ENCODE measurements at places on chromosomes 13 and 19.
A peak's percentile ranks its signal among the peaks of the same experiment; 100 is the strongest.

DNA sequence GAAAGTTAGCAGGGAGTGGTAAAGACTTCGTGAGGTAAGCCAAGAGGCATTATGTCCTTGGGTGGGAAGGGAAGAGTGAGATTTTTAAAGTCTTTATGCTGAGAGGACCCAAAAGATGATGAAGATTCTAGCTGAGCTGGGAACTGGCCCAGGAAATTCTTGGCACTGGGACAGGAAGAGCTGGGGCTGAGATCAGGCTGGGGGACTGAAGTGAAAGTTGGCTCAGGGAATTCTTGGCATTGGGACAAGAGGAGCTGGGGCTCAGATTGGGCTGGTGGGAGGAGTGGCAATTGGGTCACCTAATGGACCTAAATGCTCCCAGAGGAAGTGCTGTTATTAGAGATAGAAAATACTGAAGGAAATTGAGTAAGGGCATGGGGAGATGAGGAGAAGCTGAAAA lies 8.8 kb downstream of the SCEL start:
- DNase-seq: peak; percentile 33

DNA sequence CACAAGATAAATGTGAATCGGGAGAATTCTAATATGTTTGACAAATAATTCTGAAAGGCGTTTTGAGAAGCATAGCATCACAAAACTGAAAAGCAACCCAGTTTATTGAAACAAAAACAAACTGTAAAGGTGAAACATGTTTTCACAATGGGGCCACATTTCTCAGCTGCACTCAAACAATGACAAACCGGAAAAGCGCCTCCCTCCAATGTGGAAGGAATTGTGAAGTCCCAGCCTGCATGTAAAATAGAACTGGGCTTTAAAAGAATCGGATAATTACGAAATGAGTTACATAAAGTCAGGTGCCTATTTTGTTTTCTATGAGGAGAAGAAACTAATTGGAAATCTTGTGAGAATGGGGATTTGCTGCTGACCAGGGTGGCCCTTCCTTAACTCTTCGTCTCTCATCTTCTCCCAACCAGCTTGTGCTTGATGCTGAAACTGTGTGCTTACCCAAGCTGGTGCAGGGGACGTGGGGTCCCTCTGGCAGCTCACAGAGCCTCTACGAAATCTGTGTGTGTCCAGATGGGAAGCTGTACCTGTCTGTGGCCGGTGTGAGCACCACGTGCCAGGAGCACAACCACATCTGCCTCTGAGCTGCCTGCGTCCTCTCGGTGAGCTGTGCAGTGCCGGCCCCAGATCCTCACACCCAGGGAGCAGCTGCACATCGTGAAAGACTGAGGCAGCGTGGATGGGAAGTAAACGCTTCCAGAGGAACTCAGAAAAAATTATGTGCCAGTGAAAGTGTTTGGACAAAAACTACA lies 109.4 kb downstream of the SACS start:
- DNase-seq: no peak

DNA sequence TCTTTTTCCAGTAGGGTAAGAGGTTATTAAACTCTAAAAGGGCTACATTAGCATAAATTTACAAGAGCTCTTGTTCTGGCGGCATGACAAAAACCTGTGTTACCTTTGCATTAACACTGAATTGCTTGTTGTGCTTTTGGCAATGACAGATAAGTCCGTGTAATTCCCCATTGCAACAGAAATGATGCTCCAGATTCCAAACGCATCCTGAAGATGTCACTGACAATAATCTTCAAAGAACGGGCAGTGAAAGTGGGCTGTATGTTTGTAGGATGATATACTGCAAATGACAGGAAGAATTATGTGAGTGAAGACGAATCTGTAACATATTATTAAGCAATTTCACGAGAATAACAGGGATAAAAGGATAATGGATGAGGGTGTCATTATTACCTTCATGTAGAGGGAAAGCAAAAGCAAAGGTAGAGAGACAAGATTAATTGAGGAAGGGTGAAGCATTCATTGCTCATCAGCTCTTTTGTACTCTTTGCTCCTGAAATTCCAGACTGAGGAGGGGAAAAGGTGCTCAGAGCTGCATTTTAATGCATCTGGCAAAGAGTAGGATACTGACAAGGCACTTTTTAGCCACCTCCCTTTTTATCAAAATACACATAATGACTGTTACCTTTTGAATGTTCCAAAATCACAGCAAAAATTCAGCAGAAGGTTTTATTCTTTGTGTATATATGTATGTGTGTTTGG lies 38.5 kb upstream of the MAB21L1 start:
- no peak for DNase-seq

DNA sequence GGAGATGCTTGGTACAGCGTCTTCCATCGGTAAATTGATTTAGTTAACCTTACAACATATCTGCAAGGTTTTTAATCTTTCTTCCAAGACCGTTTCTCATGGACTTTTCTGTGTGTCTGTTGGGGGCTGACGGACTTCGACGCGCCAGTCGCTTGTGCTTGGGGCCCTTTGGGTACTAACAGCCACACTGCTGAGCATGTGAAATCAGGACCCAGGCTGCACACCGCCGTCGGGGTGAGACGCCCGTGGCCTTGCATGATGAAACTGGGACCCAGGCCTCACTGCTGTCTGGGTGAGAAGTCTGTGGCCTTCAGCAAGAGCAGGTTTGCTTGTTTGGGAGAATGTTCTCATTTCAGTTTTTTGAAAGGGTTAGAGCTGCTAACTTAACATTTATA lies 9.8 kb downstream of the ATP4B start:
- no peak for DNase-seq

GRCh38 chr13:42643076-42643475 lies 69.1 kb downstream of the TNFSF11 start:
- no peak for DNase-seq

- no peak for DNase-seq
Measured at GRCh38 chr13:102993348-102993747, 72.9 kb downstream of the SLC10A2 start.

- DNase-seq: no peak
Measured at GRCh38 chr19:900302-901111, 7.2 kb downstream of the RNU6-9 start.

- DNase-seq: no peak
Measured at GRCh38 chr13:43876366-43876765, 3.2 kb downstream of the CCDC122 start.

DNA sequence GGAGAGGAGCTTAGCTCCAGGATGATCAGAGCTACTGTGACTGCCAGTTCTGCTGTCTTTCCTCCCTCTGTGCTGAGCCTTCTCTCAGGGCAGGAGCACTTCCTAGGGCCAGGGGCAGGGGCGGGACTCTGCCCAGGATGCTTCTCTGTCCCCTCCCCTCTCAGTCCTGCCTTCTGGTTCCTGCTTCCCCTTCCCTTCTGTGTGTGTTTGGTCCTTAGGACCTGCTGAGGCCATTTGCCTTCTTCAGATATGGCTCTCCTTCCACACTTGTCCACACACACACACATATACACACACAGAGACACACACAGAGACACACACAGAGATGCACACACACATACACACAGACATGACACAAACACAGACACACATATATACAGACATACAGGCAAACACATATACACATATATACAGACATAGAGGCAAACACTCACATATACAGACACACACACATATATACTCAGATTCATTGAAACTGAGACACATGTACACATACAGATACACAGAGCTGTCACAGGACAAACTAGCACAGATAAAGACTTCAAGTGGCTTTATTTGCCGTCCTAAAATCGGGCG lies 22.0 kb upstream of the CD177 start:
- DNase-seq: no peak

- no peak for DNase-seq
Measured at GRCh38 chr13:66102864-66103263, 1127.3 kb downstream of the PCDH9 start.

GRCh38 chr19:8935460-8935859 lies 74.7 kb downstream of the MUC16 start:
- DNase-seq: no peak

GRCh38 chr13:21014502-21015170 lies 46.8 kb downstream of the LATS2 start:
- no peak for DNase-seq

DNA sequence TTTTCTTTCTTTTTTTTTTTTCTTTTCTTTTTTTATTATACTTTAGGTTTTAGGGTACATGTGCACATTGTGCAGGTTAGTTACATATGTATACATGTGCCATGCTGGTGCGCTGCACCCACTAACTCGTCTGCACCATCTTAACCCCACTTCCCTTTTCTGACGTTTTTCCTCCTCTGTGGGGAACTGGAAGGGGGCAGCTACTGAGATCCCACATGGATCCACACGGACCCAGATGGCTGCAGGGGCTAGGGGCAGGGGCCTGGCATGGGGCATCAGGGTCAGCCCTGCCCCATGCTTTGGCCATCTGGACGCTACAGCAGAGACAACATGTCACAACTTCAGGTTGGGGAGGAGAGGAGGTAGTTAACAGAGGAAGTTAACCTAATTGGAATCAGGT lies 54.3 kb downstream of the RUBCNL start:
- no peak for DNase-seq

GRCh38 chr13:97003071-97003470 lies 8.8 kb upstream of the OXGR1 start:
- DNase-seq: no peak

GRCh38 chr13:31042481-31043165 lies 110.2 kb downstream of the TEX26 start:
- DNase-seq: no peak

DNA sequence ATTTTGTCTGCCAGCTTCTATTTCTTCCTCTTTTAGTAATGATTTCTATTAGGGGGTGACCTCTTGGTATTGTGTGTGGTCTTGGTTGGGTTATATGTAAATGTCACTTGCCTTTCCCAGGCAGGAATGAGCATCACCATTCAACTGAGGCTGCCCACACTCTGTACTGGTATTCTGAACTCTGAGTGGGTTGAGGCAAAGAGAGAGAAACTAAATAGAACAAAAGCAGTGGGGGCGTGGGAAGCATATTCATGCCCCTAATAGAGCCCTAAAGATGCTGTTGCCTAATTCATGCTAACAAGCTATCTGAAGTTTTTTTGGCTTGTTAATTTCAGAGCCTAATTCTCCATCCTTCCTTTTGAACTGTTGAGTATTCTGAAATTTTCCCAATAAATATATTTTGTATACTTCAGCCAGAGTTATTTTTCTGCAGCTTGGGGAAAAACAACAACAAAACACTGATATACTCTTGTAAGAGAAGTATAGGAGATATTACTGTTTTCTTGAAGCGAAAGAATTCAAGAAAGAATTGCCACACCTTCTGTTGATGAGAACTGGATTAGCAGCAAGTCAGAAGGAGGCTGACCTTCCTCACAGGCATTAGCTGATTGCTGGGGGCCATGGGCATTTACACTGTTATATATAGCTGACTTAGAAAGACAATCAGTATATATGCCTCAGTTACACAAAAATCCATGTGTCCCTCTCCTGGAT lies 315.8 kb upstream of the KLF12 start:
- DNase-seq: no peak

GRCh38 chr13:45374917-45375316 lies 33.9 kb upstream of the TPT1 start:
- DNase-seq: no peak

- no peak for DNase-seq
Measured at GRCh38 chr13:80716610-80717081, 375.7 kb upstream of the SPRY2 start.

- no peak for DNase-seq
Measured at GRCh38 chr13:46881621-46882020, 15.2 kb downstream of the HTR2A start.

GRCh38 chr19:37991841-37992248 lies 84.8 kb downstream of the SIPA1L3 start:
- DNase-seq: no peak

DNA sequence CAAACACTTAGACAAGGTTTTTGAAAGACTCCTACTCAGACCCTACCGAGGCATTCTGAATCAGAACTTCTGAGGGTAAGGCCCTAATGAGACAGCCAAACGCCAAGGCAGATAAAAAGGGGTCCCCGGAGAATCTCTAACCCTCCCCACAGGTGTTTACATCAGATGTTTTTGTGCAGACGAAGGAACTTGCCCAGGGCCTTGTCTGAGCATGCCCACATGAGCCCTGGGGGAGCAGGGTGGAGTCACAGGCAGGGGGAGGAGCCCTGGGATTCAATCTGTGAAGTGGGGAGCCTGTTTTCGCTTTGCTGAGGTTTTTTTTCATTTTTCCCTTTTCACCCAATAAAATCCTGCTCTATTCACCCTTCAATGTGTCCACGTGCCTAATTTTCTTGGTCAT lies 61.6 kb upstream of the MED4 start:
- DNase-seq: no peak
